ENCODE measurements at places on chromosomes 13 and 19. TPM values are rescaled to one million over a fixed set of nuclear protein-coding genes. Genes with fewer than 3 reads are reported as not detected.

DDX39A gene
- 73.0 TPM for total RNA-seq

SULT2A1 gene
- not detected for total RNA-seq

PLK5 gene
- not detected for total RNA-seq

ZNF471 gene
- 2.2 TPM for total RNA-seq

ZNF540 gene
- total RNA-seq, result 1.3 TPM

DNA sequence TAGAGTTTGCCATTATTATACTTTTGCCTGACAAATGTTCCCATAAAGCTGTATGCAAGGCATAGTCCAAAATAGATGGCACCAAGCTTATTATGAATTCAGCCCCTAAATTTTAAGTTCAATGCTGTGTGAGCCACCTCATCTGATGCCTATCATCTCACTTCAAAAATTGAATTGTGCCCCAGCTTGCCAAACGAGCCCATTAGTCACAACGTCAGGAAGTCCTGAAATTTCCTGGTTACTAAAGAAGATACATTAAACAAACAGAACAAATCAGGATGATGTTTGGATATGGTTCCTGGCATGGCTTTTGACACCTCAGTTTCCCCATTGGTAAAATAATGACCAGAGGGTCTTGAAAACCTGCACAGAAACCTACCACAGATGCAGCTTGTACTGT lies 147.5 kb upstream of the SOX21 start:
- no peak for DNase-seq

- DNase-seq, result no peak
These were observed 19.0 kb upstream of the PLPP2 start for GRCh38 chr19:310141-310651.

- no peak for DNase-seq
These were observed 47.2 kb downstream of the COMP start for GRCh38 chr19:18743784-18744418.

DNA sequence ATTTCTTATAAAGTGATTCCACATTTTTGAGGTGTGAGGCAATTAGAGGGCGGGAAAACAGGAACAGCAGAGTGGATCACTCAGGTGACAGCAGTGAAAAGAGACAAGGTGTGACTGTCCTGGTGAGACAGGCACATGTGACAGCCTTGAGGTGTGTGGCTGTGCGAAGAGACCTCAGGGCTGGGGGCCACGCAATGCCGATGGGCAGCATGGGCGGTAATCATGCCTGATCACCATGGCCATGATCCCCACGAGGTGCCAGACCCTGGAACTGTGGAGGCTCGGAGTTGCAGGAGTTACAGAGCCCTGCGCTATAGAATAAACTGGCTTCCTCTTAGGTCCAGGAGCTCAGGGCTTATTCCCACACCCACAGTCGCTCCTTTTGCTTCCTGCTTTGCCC lies 2.0 kb downstream of the SPACA6 start:
- no peak for DNase-seq

- no peak for DNase-seq
These were observed 19.9 kb downstream of the MEGF8 start for GRCh38 chr19:42345191-42345812.

DNA sequence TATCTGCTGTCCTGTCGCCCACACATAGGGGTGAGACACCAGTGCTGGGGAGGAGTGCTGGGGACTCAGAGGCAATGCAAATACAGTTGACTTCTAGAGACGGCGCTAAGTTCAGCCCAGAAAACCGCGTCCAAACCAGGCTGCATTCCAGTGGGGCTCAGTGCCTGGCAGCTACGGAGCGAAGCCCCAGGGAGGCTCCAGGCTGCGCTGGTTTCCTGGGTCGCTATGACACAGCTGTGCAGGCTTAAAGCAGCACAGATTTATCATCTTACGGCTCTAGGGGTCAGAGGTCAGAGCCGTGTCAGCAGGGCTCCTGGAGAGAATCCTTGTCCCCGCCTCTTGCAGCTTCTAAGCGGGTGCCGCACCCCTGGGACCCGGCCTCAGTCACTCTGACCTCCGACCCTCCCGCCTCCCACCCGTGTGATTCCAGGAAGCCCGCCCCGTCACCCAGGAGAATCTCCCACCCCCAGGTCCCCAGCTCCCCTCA lies 61.6 kb downstream of the ANKRD10 start:
- DNase-seq, result peak; percentile 71

DNA sequence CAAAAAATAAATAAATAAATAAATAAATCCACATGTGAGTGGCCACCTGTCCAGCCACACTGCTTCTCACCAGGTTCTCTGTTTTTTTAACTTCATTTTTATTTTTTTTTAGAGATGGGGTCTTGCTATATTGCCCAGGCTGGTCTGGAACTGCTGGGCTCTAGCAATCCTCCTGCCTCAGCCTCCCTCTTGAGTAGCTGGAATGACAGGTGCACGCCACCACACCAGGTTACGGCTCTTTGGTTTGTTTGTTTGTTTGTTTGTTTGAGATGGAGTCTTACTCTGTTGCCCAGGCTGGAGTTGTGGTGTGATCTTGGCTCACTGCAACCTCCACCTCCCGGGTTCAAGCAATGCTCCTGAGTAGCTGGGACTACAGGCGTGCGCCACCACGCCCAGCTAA lies 94.5 kb upstream of the CACNA1A start:
- no peak for DNase-seq

- no peak for DNase-seq
These were observed 204.9 kb downstream of the ZIC5 start for GRCh38 chr13:99766641-99767045.

GRCh38 chr19:2345794-2346663 lies 14.0 kb upstream of the TMPRSS9 start:
- no peak for DNase-seq
